HT-29 (cell line): ENCODE measurements at places on chromosomes 1 and 21.

- peak; percentile 25 for DNase-seq
Measured at GRCh38 chr1:60573121-60573520, 499.6 kb upstream of the C1orf87 start.

GRCh38 chr1:19723874-19724273, 59.2 kb downstream of the HTR6 start:
- no peak for DNase-seq

DNA sequence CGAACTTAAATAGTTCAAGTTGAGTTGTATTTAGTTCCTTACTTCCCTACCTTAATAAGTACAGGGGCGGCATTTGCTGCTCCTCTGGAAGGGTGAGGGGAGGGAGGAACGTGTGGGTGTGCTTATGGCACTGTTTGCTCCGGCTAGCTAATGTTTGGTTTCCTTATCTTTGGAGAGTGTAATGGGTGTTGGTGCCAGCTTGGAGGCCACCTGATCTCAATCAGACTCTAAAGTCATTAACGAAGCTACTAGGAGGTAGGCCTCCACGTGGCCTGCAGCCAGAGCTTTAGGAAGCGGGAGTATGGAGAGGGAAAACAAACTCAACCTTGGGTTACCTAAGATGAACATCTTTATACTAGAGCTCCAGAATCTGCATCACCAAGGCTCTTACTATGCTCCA, 43.0 kb upstream of the RAP1A start:
- DNase-seq, result no peak

DNA sequence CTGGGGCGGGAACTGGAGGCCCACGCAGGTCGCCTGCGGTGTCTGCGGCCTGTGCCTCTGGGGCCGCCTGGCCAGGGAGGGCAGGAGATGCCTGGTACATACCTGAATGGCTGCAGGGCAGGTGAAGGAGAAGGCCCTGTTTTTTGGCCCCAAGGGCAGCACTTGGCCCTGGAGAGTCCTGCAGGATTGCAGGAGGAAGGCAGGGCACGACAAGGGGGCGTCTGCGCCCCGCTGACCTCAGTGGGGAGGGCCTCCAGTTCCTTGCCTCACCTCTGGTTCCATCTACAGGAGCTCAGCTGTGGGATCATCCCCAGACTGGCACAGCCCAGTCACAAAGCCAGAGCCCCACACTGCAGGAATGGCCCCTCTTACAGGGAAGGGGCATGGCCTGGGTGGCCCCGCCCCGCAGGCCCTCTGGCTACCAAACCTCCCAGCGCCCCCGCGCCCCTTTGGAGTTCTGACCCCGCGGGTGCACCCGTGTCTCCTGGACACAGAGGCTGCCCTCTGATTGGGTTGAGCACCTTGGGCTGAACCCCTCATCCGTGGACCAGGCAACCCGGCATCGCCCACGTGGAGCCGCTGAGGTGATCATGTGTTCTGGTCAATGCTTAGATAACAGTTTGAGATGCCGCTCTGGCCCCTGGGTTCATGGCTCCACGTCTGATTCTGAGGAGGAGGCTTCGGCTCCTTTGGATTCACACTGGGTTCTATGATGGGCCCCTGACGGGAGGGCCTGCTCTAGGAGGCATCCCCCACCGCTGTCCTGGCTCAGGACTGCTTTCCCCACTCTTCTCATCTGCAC, 1.3 kb upstream of the PEX10 start:
- peak; percentile 23 for DNase-seq

DNA sequence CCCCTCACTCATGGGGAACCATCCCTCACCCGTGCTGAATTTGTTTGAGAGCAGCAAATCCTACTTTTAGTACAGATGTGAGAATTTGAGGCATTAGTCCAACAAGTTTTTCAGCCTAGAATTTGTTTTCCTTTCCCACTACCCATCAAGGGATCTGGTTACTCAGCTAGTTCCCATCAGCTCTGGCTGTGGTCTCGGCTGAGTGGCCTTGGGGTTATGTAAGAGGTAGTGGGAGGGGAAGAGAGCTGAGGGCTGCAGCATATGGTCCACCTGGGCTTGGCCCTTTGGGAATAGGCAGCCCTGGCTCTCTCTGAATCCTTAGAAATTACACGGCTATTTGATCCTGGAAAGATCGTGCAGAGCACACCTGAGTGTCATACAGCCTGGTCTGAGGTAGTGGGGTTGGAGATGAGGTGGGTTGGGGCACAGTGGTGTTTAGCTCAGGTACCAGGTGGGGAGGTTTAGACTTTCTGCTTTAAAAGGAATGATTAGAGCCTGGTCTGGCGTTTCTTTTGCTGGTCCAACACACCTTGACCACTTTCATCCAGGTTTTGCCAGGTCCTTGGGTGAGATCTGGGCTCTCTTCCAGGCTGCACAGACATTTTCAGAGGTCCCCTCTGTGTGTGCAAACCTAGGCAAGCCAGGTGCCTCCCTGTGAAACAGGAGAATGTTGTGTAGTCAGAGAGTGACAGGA, 4.2 kb downstream of the GSTM4 start:
- DNase-seq, result no peak

GRCh38 chr1:182196897-182197870, 135.7 kb upstream of the ZNF648 start:
- DNase-seq, result no peak

DNA sequence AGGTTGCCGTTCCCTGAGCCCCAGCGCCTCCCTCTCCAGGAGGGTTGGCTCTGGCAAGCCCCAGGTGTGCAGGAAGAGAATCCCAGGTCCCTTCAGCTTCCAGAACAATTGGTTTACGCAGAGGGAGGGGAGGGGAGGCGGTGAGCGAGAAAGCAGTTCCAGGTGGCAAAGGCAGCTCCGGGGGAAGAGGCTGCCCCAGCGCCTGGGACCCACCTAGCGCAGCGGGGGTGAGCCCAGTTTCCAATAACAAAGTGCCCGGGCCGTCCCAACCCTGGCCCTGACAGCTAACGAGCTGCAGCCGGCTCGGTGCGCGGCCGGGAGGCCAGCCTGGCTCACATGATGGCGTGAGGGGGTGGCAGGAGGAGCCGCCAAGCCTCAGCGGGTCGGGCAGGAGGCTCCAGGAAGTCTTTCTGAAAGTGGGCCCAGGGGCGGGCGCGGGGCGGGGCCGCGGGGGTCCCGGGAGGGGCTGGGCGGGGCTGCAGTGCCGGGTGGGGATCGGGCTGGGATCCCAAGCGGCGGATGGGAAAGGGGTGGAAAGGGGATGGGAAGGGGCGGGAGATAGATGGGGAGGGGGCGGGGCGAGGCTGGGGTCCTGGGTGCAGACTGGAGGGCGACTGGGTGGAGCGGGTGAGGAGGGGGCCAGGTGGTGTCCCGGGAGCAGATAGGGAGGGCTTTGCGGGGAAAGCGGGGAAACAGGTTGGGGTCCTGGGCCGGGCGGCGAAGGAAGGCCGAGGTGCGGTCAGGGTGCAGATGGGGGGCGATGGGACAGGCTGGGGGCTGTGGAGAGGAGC, 22.8 kb downstream of the DHRS3 start:
- DNase-seq, result peak; percentile 78

GRCh38 chr1:111679541-111679940, 59.7 kb downstream of the INKA2 start:
- no peak for DNase-seq

DNA sequence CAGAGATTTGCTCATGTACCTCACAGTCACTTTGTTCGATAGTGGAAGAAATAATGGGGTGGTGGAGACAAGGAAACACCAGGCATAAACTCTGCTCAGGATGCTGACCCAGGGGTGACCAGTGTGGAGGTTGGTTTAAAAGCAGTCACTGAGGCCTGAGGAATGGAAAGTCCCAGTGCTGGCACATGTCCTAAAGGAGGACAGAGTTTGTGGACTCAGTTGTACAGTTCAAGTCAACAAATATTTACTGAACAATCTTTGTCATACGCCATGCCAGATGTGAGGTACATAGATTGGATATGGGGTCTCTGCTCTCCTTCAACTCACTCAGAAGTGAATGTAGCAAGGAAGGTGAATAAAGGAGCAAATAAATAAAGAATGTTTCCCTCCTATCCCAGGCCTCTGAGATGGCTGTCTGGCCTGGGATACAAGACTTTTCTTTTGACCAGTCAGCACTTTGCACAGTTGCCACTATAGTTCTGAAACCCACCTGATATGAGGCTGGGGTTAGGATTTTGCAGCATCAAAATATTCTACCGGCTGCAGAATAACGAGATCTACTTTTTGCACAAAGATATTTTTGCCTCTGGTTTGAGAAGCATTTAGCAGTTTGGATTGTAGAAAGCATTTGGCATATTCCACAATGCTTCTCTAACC, 7.9 kb upstream of the GFI1 start:
- no peak for DNase-seq

DNA sequence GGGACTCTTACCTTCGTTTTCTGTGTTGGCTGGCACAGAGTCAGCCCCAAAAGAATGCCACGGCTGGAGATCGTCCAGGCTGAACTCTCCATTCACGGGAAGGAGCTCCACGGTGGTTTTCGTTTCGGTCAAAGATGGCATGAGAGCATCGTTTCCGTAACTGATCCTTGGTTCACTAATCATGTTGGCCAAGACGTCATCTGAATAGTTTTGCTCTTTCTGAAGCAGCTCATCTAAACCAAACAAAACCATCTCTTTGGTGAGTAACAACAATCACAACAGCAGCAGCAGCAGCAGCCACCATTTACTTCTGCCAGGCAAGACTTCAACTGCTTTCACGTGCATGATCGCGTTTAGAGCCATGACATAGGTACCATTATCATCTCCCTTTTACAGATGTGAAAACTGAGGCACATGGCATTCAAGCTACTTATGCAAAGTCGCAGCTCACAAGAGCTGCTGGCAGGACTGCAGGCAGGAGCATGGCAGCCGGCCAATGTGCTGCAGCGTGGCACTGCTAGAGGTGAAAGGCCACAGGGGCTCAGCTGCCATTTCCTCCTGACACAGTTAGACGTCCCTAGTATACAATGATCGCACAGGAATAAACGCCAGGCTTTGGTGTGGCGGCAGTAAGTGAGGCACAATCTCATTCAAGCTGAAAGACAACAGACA, 177.1 kb downstream of the GABPA start:
- DNase-seq, result no peak

DNA sequence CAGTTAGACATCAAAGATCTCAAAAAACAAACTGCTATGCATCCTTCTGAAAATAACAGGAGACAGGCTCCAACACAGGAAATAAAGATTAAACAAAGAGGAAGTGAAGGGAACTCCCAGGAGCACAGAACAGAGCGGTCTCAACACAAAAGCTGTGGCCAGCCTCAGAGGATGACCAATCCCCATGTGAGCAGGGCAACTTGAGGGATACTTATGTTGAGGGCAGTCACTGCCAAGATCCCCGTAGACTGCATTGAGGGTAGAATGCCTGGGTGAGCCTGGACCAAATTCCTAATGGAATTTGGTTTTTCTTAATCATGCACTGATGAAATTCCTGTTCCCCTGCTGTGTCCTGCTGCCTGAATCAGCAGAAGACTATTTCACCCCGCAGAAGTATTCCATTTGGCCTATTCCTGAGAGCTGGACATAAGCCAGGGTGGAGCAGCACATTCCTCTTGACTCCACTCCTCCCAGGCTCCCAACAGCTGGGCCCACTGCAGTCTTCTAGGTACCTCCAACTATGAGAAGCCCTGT, 49.0 kb downstream of the JAK1 start:
- DNase-seq, result peak; percentile 52

- no peak for DNase-seq
Measured at GRCh38 chr1:190792873-190793272, 315.2 kb upstream of the BRINP3 start.

DNA sequence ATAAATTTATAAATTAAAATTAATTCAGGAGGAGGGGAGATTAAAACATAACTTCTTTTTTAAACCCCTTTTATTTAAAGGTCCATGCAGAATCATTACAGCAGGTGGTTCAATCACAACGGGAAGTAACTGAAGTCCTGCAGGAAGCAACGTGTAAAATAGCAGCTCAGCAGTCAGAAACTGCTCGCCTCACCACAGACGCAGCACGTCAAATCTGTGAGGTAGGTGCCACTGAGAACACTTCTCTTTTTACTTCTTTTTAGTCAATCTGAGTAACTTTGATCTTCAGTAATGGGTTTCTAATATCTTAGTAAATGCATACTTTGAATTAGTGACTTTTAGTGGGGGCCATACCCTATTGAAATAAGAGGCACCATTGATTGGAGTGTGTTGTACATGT, 87.0 kb downstream of the CEP350 start:
- DNase-seq, result no peak

GRCh38 chr1:17187051-17187450, 17.9 kb upstream of the PADI1 start:
- DNase-seq, result no peak

DNA sequence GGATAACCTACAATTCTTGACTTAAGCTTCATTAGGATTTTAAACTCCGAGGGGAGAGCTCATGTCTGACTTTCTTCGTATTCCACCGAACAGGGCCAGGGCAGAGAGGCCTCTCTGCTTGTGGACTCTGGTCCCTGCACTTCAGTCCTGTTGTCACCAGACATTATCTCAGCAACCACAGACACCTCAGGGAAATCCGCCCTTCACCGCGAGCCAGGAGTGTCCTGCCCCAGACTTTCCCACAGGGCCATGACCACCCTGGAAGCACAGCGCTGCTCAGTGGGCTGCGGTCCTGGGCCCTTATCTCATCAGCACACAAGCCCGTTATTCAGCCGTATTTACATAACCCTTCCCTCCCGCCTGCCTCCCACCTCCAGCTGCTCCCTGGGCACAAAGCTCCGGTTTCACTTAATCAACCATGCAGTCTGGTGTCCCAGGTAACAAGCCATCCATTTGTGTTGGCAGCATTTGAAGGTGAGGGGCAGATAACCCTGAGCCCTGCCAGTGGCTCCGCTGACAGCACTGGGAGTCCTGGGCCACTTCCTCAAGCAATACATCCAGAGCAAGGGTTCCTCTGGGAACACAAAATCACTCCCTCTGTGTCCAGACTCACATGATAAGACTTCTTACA, 122.8 kb upstream of the RAB4A start:
- no peak for DNase-seq

GRCh38 chr1:217017165-217017564, 293.9 kb upstream of the ESRRG start:
- no peak for DNase-seq

GRCh38 chr1:93715529-93716126, 34.0 kb upstream of the BCAR3 start:
- DNase-seq, result no peak

DNA sequence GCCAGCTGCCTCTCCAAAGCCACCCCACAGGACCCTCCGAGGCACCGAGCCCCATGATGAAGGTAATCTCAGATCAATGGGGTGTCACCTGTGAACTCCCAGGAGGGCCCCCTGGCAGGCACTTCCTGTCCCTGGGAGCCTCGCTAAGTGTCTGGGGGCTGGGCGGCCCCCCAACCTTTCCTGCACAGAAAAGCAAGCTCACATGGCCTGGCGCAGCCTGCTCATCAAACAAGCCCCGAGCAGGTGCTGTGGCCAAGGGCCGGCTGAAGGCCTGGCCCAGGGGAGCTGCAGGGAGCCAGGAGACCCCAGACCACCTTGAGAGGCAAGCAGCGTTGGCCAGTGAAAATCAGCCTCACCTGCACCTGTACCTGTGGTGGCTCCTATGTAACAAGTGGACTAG, 2.9 kb downstream of the RIPK4 start:
- no peak for DNase-seq
